ENCODE measurements at places on chromosomes 3 and 15.

GRCh38 chr15:74594455-74594854 is 21.2 kb upstream of the CLK3 start:
- DNase-seq: no peak

GRCh38 chr15:101159936-101160815 is 91.7 kb downstream of the CHSY1 start:
- no peak for DNase-seq

DNA sequence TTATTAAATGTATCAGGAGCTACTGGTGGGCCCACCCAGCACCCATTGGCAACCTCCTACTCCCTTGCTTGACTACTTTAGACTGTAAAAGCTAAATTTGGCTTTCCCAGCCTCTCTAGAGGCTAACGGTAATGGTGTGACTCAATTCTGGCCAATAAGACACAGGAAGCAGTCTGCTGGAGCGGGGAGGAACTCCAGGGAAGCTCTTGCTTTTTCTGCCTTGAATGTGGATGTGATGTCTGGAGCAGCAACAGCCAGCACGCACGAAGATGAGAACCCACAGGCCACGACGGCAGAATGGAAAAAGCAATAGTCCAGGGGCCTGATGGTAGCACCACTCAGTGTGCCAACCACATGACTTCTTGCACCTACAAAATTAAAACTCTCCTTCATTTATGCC is 39.9 kb downstream of the RAB6B start:
- DNase-seq: no peak

DNA sequence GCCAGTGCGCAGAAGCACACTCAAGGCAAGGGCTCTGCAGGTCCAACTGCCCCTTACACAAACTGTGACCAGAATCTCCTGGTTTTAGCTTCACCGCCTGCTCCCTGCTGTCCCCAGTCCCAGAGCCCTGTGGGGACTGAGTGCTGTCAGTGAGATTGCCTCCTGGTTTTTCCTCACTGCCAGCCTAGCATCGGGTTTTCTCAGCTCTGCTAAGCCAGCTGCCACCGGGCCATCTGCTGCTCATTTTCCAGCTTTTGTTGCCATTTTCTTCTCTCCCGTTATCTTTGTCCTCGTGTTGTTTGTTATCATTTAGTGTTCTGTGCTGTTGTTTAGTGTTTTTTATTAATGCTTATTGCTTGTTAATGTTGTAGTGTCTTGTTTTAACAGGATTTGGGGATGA is 79.5 kb upstream of the BLM start:
- no peak for DNase-seq

GRCh38 chr3:188942191-188942590 is 229.6 kb upstream of the TPRG1 start:
- no peak for DNase-seq

GRCh38 chr3:186452517-186452916 is 90.5 kb upstream of the DGKG start:
- DNase-seq: peak; percentile 60

- no peak for DNase-seq
These were observed 107.5 kb upstream of the MRPS22 start for GRCh38 chr3:139236336-139236735.

GRCh38 chr15:60917461-60918145 is 311.5 kb downstream of the RORA start:
- DNase-seq: no peak

GRCh38 chr15:78374436-78375393 is 34.6 kb downstream of the CRABP1 start:
- no peak for DNase-seq

- no peak for DNase-seq
These were observed 87.7 kb downstream of the CFAP20DC start for GRCh38 chr3:58962040-58962651.

GRCh38 chr15:37112171-37112570 is 11.8 kb upstream of the MEIS2 start:
- no peak for DNase-seq

- DNase-seq: no peak
These were observed 1350.9 kb downstream of the OTOL1 start for GRCh38 chr3:162847511-162847910.

DNA sequence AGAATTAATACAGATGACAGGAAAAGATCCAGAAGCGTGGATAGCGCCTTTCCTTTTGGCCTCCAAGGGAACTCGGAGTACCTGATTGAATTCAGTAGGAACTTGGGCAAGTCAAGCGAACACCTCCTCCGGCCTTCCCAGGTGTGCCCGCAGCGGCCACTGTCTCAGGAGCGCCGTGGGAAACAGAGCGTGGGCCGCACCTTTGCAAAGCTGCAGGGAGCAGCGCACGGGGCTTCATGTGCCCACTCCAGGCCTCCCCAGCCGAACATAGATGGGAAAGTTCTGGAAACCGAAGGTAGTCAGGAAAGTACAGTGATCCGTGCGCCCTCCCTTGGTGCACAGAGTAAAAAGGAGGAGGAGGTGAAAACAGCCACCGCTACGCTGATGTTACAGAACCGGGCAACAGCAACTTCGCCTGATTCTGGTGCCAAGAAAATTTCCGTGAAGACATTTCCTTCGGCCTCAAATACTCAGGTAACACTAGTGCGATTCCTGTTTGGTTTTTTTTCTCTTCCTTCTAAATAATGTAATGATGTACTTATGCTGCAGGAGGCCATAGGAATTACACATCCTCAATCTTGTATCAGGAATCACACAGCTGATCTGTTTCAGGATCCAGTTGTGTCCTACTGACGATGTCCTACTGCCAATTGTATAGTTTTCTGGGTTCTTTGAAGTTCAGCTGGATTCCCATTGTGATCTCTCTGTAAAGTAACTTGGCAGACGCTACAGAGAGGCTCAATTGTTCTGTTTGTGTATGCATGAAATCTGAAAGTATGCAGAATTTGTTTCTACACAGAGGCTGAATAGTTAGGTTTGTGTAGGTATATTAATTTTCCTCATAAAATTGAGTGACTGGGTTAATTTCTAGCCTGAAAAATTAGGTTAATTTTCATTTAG is 63.1 kb downstream of the CGNL1 start:
- no peak for DNase-seq

DNA sequence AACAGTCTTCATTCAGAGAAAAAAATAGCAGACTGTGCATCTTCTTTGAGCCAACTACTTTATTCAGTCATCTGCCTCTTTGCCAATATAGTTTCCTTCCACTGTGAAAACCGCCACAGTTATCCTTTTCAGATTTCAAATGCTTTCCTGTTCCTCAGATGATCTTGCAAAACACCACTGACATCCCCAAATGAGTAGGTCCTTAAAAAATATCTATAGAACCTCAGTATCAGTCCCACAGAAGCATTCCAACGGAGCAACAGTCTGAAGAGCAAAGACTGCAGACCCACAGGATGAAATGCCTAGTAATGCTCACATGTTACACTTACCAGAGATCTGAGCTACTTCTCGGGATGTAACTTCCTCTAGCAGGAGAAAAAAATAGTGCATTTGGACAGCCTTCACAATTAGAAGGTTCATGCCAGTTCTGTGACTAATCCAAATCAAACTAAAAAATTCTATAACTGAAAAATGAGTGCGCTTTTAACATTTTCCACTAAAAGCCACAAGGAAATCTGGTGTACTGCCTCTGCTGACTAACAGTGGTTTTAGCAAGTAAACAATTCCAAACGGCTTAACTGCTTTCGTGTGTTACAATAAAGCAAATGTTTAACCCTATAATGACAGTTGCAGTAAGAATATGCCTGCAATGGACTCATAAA is at the start of gene ANKRD28:
ANKRD28 (minus strand) TSS at position 338 of the 662 bp plus-strand sequence. CDS start 1,458 bp downstream, outside the sequence.
- DNase-seq: peak; percentile 62

DNA sequence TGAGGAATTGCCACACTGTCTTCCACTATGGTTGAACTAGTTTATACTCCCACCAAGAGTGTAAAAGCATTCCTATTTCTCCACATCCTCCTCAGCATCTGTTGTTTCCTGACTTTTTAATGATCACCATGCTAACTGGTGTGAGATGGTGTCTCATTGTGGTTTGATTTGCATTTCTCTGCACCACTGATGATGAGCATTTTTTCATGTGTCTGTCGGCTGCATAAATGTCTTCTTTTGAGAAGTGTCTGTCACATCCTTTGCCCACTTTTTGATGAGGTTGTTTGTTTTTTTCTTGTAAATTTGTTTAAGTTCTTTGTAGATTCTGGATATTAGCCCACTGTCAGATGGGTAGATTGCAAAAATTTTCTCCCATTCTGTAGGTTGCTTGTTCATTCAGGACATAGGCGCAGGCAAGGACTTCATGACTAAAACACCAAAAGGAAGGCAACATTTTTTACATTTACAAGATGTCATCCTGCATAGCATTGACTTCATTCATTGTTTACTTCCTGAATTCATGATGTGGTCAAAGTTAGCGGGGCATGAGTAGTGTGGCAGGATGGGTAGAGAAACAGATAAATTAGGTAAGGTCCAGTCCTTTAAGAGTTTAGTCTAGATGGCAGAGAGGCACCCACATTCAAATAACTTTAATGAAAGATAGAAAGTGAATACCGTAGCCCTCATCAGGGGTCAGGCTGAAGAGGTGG is 45.1 kb upstream of the LPP start:
- DNase-seq: no peak

- no peak for DNase-seq
These were observed 127.4 kb downstream of the ST8SIA2 start for GRCh38 chr15:92520914-92521623.
